ENCODE measurements at places on chromosomes 11 and 22. TPM values are rescaled to one million over a fixed set of nuclear protein-coding genes. Genes with fewer than 3 reads are reported as not detected.

GRCh38 chr11:73072935-73073481 is 69.1 kb downstream of the FCHSD2 start:
- peak; percentile 3 for DNase-seq

DNA sequence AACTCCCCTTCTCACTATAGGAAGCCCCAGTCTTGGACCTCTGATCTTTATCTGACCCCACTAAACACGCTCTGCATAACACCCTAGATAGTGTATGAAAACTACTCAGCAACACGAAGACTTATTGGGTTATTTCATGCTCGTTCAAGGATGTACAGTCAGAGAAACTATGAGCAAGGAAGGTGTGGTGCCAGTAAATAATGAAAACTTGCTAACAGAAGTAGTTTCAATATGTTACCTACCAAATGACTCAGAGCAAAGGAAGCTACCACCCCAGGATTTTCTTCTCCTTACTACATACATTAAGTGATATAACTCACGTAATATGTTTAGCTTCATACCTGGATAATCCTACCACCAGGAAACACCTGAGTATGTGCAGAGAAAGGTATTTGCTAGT is 25.9 kb upstream of the LYVE1 start:
- DNase-seq, result no peak

DNA sequence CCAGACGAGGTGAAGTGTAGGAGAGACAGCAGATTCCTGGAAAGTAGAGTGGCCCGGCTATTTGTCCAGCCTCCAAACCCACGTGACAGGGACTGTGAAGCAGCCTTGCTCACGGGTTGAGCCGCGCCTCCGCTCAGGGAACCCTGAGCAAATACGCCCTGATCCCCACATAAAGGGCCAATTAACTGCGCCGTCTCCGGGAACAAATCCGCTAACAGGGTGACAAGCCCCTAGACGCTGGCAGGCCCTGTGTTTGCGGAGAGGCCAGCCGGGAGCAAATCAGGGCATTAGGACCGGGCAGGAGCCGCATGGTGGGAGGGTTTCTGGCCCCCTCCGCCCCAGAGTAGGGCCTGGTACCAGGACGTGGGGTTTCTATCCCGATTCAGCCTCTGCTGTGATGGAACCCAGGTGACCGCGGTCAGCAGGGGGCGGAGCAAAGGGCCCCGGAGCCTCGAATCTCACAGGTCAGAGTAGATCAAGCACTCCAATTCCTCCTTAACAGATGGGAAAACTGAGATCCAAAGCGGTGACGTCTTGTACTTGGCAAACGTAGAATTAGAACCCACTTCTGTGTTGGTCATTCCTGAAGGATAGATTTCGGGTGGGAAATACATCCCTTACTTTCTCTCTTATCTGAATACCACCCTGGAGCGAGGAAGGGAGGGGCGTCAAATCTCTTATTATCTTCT is 2.0 kb upstream of the ROBO3 start:
- no peak for DNase-seq

DNA sequence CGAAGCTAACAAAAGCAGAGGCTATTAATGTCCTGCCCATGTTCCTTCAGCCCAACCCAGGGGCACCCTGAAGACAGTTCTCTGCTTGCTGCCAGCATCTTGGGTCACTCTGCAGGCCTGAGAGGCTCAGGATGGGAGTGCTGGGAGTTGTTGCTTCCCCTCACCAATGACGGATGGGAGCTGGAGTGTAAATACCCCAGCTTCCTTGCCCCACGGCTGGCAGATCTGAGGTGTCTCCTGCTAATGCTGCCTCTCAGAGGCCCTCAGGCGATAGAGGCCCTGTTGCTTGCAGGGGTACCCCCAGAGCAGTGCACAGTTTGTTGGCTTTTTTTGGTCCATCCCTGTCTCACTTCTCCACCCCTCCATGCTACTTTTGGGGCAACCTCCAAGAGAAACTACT is 32.9 kb downstream of the IFT27 start:
- DNase-seq, result no peak

- no peak for DNase-seq
Observed at GRCh38 chr11:35343033-35343598, 76.2 kb downstream of the SLC1A2 start.

DNA sequence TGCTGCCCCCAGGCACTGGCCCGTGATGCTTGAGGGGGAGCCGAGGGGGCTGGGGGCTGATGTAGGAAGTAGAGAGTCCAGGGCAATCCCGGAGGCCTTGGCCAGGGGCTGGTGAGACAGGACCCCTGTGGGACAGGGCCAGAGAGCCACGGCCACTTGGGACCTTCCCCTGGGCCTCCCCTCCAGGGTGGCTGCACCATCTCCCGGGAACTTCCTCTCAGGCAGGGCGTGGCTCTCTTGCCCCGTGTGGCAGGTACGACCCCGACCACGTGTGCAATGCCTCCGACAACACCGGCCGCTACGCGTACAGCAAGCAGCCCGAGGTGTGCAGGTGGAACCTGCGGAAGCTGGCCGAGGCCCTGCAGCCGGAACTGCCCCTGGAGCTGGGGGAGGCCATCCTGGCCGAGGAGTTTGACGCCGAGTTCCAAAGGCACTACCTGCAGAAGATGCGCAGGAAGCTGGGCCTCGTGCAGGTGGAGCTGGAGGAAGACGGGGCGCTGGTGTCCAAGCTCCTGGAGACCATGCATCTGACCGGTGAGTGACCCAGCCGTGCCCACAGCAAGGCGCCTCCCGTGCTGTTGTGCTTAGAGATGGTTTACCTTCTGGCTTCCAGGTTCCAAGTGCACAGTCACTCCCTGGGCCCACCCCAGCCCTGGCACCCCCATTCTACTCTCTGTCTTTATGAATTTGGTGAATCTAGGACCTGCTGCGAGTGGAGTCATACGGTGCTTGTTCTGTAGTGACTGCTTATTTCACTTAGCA is 9.7 kb downstream of the SELENOO start:
- DNase-seq, result no peak

DNA sequence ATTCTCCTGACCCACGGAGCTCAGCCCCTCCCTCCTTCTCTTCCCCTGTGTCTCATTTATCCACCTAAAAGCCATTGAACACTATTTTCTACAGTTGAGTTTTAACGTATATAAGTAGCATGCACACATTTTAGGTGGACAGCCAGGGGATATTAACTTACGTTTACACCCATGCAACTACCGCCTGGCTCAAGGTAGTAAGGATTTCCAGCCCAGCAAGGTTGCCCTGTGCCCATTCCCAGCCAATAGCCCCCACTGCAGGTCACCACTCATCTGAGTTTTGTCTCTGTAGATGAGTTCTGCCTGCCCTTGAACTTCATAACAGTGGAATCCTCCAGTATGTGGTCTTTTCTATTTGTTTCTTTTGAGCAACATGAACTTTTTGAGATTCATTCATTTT is 65.4 kb downstream of the SMIM38 start:
- no peak for DNase-seq

DNA sequence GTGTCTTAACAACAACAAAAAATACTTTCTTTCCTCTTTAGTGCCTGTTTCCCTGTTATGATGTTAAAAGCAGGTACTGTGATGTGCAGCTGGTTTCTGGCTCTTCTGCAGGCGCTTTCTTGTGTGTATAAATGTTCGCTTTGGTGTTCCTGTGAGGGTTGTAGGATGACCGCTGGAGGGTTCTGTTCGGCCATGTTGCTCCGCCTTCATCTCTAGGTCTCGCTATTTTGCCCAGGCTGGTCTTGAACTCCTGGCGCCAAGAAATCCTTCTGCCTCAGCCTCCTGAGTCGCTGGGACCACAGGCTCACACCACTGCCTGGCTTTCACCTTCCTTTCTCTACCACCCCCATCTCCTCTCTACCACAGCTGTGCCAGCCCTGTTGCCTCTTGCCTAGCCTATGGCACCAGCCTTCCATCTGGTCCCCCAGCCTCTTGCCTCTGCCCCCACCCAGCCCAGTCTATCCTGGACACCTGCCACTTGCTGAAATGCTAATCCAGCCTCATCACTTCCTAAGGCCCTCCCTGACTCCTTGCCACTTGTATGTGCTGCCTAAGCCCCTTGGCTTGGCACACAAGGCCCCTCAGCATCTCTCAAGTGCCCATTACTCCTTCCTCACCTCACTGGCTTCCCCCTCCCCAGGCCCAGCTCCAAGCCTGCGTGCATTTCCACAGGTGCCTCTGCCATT is 5.5 kb downstream of the LRRC74B start:
- no peak for DNase-seq

DNA sequence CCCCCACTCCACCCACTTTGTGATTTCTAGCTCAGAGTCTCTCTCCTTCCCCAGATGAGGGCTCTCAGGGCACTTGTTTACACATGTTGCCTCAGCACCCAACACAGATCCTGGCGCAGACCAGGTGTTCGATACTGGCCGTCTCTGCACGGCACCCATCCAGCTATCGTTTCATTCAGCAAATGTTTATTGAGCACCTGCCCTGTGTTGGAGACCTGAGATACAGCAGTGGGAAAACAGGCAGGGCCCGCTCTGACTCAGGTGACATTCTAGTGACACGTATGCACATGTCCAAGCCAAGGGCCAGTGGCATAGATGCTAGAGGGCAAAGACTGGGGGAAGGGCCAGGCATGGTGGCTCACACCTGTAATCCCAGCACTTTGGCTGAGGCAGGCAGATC is 71.9 kb downstream of the NFAM1 start:
- no peak for DNase-seq

DNA sequence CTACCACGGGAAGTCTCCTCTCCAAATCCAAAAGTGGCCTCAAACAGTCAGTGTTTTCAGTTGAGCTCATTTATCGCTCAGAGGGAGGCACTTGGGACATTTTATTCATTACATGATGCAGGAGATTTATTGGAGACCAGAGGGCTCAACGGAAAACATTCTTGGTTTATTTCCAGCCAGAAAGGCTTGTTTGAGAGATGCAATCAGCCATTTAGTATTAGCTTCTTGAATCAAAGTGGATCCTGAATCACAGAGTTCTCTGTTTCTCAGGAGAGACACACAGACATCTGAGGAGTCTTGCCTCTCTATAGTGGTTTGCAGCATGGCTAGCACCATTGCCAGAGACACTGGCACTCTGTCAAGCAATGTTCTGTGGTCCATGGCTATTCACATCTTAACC is 31.5 kb downstream of the CD44 start:
- no peak for DNase-seq

- no peak for DNase-seq
Observed at GRCh38 chr22:31199187-31199586, 12.9 kb upstream of the LIMK2 start.

GRCh38 chr11:86983021-86983488 is 27.9 kb upstream of the FZD4 start:
- no peak for DNase-seq

- no peak for DNase-seq
Observed at GRCh38 chr11:24880962-24881361, 384.1 kb downstream of the LUZP2 start.

DNA sequence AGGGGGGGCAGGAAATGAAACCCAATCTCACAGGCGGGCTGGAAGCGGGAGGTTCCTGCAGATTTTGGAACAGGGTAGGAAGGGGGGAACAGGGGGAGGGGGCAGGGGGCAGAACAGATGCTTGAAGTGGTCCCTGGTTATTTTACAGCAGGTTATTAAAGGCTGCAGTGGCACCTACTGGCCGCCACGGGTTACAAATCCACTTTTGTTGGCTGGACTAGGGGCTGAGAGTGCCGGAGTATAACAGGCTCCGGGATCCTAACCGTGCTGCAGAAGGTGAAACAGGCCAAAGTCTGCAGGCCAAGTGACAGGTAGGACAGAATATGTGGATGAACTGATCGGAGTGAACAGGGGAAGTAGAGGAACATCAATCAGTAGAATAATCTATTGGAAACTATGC is 2.5 kb downstream of the ROBO3 start:
- DNase-seq, result no peak

DNA sequence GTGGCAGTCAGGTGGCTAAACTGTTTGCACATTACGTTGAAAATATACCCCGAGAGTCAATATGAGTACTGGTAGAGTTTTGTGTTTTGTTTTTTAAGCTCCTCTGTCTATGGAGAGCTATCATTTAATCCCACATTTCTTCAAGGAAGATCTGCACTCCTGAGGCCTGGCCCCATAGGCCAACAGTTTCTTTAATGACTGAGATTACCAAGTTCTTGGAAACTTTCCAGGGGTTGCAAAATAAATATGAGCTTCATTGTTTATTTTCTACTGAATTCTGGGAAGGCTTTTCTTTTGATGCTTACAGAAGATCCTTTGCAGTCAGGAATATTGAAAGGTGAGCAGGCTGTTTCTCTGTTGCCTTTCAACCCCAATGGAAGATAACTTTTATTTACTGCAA is 452.0 kb downstream of the JRKL start:
- no peak for DNase-seq

DNA sequence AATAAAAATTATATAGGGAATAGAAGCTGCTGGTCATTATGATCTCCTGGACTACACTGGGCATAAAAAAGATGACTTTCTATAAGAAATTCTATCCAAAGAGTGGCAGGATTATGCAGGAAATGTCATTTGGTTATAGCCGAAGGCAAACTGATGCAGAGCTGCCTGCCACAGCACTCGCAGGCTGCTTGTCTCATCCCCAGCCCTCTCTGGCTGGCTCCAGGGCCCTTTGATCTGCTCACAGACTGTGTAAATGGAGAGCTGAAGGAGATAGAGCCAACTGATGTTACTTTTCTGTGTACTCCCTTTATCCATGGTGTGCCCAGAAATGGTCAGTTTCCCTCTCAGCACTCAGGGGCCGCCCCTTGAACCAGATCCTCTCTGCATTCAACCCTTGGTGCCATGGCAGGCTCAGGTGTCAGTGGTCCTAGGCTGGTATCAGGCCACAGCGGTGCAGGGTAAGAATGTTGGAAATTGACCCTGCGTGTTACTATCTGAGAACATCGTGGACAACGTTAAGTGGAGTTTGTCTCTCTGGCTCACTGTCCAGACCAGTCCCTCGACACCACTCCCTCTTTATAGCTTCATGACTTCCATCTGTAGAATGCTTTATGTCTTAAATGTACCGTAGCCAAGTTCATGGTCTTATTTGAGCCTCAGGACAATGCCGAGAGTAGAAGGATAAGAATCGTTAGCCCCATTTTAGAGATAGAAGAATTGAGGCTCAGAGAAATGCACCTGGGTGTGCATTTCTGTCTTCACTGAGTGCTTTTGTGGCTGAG is 27.8 kb downstream of the TEAD1 start:
- DNase-seq, result no peak

GRCh38 chr11:117700551-117700950 is 96.5 kb downstream of the DSCAML1 start:
- no peak for DNase-seq

- DNase-seq, result no peak
Observed at GRCh38 chr11:44221456-44221855, 88.5 kb downstream of the ALX4 start.

DNA sequence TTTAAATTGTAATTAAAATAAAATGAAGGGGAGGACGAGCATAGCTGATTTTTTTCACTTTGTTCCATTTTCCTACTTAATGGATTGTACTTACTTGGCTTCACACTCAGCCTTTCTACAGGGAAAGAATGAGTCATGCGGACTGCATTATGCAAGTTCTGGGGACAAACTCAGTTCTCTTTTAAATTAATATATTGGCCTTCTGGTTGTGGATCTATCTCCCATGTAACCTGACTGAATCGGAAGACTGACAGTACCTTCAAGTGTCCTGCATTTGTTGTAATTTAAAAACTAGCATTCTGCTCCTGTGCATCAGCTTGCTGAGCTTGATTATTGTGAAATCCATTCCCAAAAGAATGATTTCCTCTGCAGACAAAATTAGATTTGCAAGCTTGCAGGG is 12.2 kb downstream of the OR8D1 start:
- no peak for DNase-seq

ZNF280A gene
- total RNA-seq, result not detected

ANO5 gene
- total RNA-seq, result 0.12 TPM

POU2AF1 gene
- total RNA-seq, result 4.9 TPM

OR2AG2 gene
- total RNA-seq, result not detected

SEC14L6 gene
- total RNA-seq, result not detected

MYO7A gene
- 0.19 TPM for total RNA-seq

FDXACB1 gene
- 2.7 TPM for total RNA-seq

KBTBD3 gene
- 7.3 TPM for total RNA-seq

SCGB1A1 gene
- total RNA-seq, result not detected

GTSE1 gene
- 0.30 TPM for total RNA-seq
